Fibroblast of the aortic adventitia (primary cell): ENCODE measurements at places on chromosomes 16 and 17. TPM values are rescaled to one million over a fixed set of nuclear protein-coding genes. Genes with fewer than 3 reads are reported as not detected.

Gene SOCS1
- total RNA-seq = 3.3 and 5.6 TPM in 2 replicates

Gene GSG1L
- not detected in 2 replicates for total RNA-seq

Gene TIMM22
- 8.7 and 15.8 TPM in 2 replicates for total RNA-seq

Gene HOXB1
- not detected in 2 replicates for total RNA-seq

Gene NPW
- 0.45 TPM in 1 of 2 replicates, not detected in the other for total RNA-seq
